ENCODE measurements at places on chromosomes 1 and 21. TPM values are rescaled to one million over a fixed set of nuclear protein-coding genes. Genes with fewer than 3 reads are reported as not detected.

Gene SPRR2F
- not detected for total RNA-seq

Gene BRINP3
- not detected for total RNA-seq

Gene DEGS1
- 148 TPM for total RNA-seq

Gene LEPROT
- total RNA-seq, result 75.2 TPM

Gene LCE3E
- not detected for total RNA-seq

Gene C1orf141
- not detected for total RNA-seq

Gene DIO1
- not detected for total RNA-seq

Gene B3GALT2
- total RNA-seq, result not detected

Gene LCE3A
- not detected for total RNA-seq

Gene NFASC
- total RNA-seq, result 0.14 TPM

Gene CDCA8
- total RNA-seq, result 21.3 TPM

Gene IGFN1
- total RNA-seq, result not detected

Gene GBP6
- not detected for total RNA-seq

Gene RFX5
- total RNA-seq, result 51.7 TPM

Gene WNT3A
- total RNA-seq, result not detected

Gene CD1E
- not detected for total RNA-seq

Gene CHRNB2
- under 0.01 TPM for total RNA-seq

Gene VWA5B1
- total RNA-seq, result not detected

Gene RASAL2
- total RNA-seq, result 25.5 TPM
